ENCODE measurements at places on chromosomes 13 and 19. TPM values are rescaled to one million over a fixed set of nuclear protein-coding genes. Genes with fewer than 3 reads are reported as not detected.

Gene HSPB6
- total RNA-seq, result 0.39 TPM

Gene ZNF442
- not detected for total RNA-seq

Gene FLT3
- total RNA-seq, result not detected

Gene EDDM13
- total RNA-seq, result not detected

Gene IRGC
- total RNA-seq, result not detected

Gene JSRP1
- total RNA-seq, result 0.12 TPM

Gene MAST1
- 1.4 TPM for total RNA-seq

Gene MLLT1
- total RNA-seq, result 23.0 TPM

Gene LRG1
- 0.06 TPM for total RNA-seq

Gene NLRP5
- 0.07 TPM for total RNA-seq

Gene C19orf47
- total RNA-seq, result 32.9 TPM

Gene GDF15
- total RNA-seq, result 15.2 TPM

Gene AP1M2
- total RNA-seq, result 36.9 TPM

Gene SBK2
- total RNA-seq, result 1.8 TPM

Gene BRME1
- total RNA-seq, result 0.64 TPM

Gene KASH5
- not detected for total RNA-seq

Gene ZNF99
- total RNA-seq, result not detected
